ENCODE measurements at places on chromosomes 12 and 14.
A peak's percentile ranks its signal among the peaks of the same experiment; 100 is the strongest.

GRCh38 chr12:39824505-39825212 lies 205.1 kb upstream of the ABCD2 start:
- DNase-seq: no peak

DNA sequence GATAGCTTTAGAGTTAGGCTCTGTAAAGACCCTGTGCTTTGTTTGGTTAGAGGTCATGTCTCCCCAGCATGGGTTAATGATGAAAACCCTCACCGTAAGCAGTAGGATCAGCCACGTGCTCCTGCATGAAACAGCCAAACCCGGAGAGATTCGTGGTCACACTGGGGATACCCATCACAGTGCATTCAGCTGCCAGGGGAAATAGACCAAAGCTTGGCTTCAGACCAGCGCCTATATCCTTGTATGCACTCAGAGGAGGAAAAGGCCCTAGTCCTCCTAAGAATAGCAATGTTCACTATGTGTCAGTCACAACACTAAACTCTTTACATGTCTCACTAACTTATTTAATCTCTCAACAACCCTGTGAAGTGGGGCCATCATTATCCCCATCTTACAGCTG lies 16.3 kb downstream of the SPX start:
- no peak for DNase-seq

GRCh38 chr14:105107781-105108515 lies 42.7 kb upstream of the GPR132 start:
- DNase-seq: no peak

- peak; percentile 5 for DNase-seq
These were observed 333.9 kb upstream of the LMO3 start for GRCh38 chr12:16939871-16940306.

DNA sequence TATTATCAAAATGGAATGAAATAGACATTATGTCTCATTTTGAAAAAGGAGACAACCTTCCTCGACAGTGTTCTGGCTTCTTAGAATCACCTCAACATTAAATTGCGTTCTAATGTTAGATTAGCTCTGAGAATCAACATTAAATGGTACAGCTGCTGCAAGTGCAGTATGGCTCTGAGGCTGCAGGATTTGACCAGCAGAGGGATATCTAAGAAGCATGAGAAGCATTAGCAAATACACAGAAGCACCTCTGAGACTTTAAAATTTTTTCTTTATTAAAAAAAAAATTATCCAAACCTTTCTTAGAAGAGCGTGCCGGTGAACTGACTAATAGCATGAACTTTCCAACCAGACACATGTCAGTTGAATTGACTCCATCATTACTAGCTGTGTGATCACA lies 253.4 kb upstream of the LRIG3 start:
- no peak for DNase-seq

DNA sequence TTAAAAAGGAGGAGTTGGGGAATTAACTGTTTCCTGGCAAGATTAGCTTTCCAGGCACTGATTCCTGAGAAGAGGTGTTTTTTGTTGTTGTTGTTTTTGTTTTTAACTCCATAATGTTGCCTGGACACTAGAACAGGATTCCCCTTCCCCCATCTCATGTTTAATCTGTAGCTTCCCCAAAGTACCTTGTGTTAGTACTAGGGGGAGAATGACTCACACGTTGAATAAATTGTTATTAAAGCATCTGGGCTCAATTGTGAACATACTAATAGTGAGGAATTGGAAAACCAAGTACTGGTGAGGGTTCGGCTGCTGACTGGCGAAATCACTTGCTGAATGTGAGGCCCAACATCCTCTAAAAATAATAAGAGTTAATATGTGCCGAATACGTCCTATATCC lies 1.3 kb upstream of the GNG2 start:
- DNase-seq: no peak

- DNase-seq: no peak
These were observed 6.9 kb downstream of the GNPTAB start for GRCh38 chr12:101823891-101824290.

- no peak for DNase-seq
These were observed 82.5 kb upstream of the KICS2 start for GRCh38 chr12:64304571-64304970.

GRCh38 chr12:108720757-108721514 lies 10.4 kb downstream of the CORO1C start:
- no peak for DNase-seq

DNA sequence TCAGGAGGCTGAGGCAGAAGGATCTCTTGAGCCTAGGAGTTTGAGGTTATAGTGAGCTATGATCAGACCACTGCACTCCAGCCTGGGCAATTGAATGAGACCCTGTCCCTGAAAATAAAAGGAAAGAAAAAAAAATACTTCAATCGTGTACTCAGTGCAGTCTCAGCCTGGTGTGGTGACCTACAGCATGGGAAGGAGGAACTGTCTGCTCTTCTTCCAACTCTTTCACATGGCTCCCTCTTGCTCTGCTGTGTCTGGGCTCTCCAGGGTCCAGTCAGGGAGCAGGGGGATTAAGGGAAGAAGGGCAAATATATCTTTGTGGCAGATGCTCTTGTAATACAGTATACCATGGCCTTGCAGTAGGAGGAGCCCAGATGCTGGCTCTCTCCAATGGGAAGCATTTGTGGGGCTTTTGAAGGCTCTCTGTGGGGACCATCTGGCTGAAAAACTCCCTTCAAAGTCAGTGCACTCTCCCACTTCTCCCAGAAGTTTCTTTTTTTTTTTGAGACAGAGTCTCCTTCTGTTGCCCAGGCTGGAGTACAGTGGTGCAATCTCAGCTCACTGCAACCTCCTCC lies 76.6 kb upstream of the TMPO start:
- no peak for DNase-seq

- DNase-seq: no peak
These were observed 65.3 kb downstream of the IQSEC3 start for GRCh38 chr12:131732-132495.

- DNase-seq: no peak
These were observed 88.1 kb upstream of the DHRS4 start for GRCh38 chr14:23865502-23865901.

DNA sequence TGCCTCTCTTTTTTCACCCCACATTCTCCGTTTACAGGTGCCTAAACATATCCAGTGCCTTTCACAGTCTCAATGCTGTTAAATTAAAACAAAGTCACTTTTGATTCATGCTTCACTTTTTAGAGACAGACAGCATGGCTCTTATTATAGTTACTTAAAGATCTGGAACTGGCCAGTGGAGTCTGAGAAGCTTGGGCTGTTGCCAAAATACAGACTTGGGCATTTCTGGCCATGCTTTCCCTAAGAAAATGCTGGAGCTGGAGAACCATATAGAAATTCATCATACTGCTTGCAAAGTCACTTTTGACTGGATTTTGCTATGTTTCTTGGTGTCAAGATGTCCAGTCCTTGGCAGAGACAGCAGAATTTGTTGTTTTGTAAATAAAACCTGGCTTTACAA lies 12.2 kb upstream of the GPR68 start:
- DNase-seq: no peak

DNA sequence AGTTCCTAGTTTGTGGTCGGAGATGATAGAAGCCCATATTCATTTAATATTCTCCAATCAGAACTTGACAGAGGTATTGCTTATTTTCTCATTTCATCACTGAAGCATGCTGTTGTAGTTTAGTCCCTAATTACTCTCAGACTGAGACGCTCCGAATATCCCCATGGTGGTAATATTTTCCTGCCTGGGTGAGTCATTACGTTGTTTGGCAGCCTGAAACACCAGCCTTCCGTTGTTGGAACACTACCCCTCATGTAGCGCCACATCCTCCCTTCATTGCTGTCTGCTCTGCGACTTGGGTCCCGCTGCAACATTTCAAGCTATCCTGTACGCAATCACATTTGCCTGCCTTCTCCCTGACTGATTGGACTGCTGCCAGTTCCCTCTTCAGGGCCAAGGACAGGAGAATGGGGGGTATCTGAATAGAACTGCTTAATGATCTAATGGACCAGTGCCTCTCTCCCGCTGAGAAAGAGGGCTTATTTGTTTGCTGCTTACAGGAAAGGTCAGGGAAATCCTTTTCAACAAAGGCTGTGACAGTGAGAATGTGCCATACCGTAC lies 369.1 kb downstream of the NPAS3 start:
- no peak for DNase-seq
